CD4-positive, CD25-positive, alpha-beta regulatory T cell (primary cell): ENCODE measurements at places on chromosomes 5 and 9. TPM values are rescaled to one million over a fixed set of nuclear protein-coding genes. Genes with fewer than 3 reads are reported as not detected.

ZNF454 gene
- 0.17 TPM for total RNA-seq

GRCh38 chr5:42858031-42858643 lies 46.4 kb upstream of the SELENOP start:
- H3K27me3 ChIP-seq = no peaks in the 10 kb centered on the region
- no peak overlapping the region for H3K4me3 ChIP-seq
- no peaks in the 10 kb centered on the region for H3K4me1 ChIP-seq

SLC27A6 gene
- total RNA-seq = not detected

IL33 gene
- total RNA-seq = not detected

FAXDC2 gene
- total RNA-seq = 4.0 TPM

DNA sequence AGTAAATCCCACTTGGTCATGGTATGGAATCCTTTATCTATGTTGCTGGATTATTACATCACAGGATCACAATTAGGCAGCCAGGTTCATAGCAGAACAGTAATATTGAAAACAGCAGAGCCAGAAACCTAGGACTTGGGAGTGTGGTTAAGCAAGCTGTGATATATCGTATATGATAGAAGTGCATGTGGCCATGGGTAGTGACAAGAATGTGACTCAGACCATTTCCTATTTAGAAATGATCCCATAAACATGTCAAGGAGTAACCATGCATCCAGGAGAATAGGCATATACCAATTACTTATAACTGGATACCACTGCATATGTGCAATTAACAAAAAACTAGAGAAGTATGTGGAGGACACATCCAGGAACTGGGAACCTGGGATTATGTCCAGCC lies 31.2 kb downstream of the AMBP start:
- no peak overlapping the region for H3K4me3 ChIP-seq
- no peaks in the 10 kb centered on the region for H3K36me3 ChIP-seq
- no peaks in the 10 kb centered on the region for H3K4me1 ChIP-seq
- DNase-seq = no peak

DNA sequence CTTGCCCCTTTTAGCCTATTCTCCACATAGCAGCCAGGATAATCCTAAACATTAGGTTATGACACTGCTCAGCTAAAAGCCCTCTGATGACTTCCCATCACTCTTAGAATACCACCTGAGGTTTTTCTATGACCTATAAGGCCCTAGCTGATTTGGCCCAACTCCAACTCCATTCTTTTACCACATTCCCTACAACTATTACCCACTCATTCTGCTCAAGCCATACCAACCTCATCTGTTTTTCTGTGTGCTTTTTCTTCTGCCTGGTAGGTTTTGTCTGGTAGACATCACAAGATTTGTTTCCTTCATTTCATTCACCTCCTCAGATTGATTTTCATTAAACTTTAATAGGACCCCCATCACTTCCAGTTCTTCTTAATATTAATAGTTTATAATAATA lies 12.5 kb upstream of the FCHO2 start:
- no peaks in the 10 kb centered on the region for H3K36me3 ChIP-seq
- no peak overlapping the region for H3K27ac ChIP-seq
- no peak for DNase-seq
- no peaks in the 10 kb centered on the region for H3K27me3 ChIP-seq
- H3K4me3 ChIP-seq = no peak overlapping the region

DNA sequence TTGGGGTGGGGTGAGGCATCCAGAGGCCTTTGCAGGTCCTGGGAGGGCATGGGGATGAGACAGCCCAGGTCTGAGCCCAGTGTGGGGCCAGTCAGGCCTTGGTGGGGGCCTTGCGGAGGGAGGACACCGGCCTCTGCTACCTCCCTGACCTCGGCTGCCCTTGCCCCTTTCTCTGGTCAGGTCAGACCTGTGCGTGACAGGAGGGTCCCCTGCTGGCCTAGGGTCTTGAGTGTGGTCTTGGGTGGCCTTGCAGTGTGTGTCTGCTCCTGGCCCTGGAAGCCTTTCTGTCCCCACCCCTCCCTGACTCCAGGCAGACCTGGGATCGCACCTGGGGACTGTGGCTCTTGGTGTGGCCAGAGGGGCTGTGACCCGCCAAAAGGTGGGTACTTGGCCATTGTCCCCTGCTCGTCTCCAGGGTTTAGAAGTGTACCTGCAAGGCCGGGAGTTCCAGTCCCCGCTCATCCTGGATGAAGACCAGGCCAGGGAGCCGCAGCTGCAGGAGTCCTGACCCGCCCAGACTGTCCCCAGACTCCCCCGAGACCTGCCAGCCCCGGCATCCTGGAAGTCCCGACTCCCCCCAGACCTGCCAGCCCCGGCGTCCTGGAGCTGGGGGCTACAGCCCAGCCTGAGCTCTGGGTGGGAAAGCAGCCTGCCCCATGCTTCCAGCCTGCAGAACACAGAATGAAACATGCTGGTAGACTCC lies 4.4 kb upstream of the MAN1B1 start:
- peaks cover 11% of the 10 kb centered on the region for H3K36me3 ChIP-seq
- no peak overlapping the region for H3K27ac ChIP-seq
- no peaks in the 10 kb centered on the region for H3K27me3 ChIP-seq
- H3K4me3 ChIP-seq = no peak overlapping the region
- DNase-seq = no peak

DNA sequence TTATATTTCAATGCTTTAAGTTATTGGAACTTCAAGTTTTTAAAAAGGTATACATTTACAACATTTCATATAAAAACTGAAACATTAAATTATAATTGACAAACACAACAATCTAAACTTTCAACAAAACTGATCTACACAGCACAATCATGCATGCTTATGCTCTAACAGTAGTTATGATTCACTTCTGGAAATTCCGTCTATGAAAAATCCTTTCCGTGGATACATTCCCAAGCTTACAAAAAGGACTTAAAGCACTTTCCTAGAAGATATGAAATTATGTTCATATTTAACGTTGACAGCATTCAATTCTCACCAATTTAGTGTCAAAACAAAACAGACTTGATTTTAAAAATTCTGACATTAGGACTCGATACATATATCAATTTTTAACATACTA lies 3.7 kb downstream of the HNRNPH1 start:
- H3K4me1 ChIP-seq = peaks cover 68% of the 10 kb centered on the region
- peaks cover 74% of the 10 kb centered on the region for H3K36me3 ChIP-seq
- peak overlapping the region; percentile 94 for H3K4me3 ChIP-seq
- peak overlapping the region; percentile 98 for H3K27ac ChIP-seq
- H3K27me3 ChIP-seq = no peaks in the 10 kb centered on the region

ERMP1 gene
- total RNA-seq = 8.7 TPM

DNA sequence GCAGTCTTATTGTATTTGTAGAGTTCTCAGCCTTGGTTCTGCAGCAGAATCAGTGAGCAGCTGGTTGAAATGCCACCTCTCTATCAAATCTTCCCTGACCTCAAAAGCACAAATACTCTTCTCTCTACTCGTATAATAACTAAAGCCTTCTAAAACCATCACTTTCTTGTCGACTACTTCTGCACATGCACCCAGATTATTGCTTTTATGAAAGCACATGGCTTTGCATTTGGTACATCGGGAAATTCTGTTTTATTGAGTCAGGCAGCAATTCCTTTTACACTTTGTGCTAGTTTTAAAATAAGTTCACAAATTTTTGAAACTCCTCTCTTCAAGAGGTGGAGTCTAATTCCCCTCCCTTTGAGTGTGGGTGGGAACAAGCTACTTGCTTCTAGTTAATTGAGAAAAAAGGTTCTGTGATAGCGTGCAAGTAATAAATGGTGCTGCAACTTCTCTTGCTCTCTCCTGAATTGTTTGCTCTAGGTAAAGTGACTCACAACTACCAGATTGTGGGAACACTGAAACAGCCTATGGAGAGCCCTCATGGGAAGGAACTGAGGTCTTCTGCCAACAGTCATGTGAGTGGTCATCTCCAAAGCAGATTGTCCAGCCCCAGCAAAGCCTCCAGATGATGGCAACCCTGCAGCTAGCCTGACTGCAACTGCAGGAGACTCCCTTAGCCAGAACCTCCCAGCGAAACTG lies 66.0 kb upstream of the TAF1L start:
- no peaks in the 10 kb centered on the region for H3K27me3 ChIP-seq
- no peaks in the 10 kb centered on the region for H3K36me3 ChIP-seq
- H3K4me1 ChIP-seq = no peaks in the 10 kb centered on the region
- DNase-seq = no peak
- H3K27ac ChIP-seq = no peak overlapping the region

DNA sequence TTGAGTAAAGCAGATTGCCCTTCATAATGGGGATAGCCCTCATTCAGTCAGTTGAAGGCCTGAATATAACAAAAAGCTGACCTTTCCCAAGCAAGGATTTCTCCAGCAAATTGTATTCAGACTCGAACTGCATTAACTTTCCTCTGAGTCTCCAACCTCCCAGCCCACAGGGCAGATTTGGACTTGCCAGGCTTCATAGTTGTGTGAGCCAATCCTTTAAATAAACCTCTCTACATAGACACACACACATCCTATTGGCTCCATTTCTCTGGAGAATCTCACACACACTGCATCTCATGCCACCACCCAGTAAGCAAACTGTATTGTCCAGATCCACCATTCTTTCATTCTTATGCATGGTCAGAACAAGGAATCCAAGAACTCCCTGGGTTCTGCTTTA lies 225.1 kb downstream of the MPDZ start:
- no peak overlapping the region for H3K4me3 ChIP-seq
- no peak overlapping the region for H3K27ac ChIP-seq
- DNase-seq = no peak
- H3K4me1 ChIP-seq = no peaks in the 10 kb centered on the region
- H3K36me3 ChIP-seq = no peaks in the 10 kb centered on the region

GRCh38 chr5:37916525-37916924 lies 76.7 kb upstream of the GDNF start:
- no peak for DNase-seq
- no peaks in the 10 kb centered on the region for H3K4me1 ChIP-seq
- H3K36me3 ChIP-seq = no peaks in the 10 kb centered on the region
- H3K4me3 ChIP-seq = no peak overlapping the region
- H3K27me3 ChIP-seq = no peaks in the 10 kb centered on the region

SAXO1 gene
- 0.30 TPM for total RNA-seq

DNA sequence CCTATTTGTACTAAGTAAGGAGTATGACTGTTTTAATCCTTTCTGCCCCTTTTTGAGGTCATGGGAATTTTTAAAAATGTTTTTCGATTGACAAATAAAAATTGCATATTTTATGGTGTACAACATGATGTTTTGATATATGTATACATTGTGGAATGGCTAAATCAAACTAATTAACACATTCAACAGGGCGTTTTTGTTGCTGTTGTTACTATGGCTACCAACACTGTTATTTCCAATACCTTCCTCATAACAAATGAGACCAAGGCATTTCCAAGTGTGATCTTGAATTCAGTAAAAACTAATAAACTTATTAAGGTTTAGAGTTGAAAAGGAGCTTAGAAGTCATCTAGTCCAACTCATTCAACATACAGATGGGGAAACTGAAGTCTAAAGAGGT lies 30.2 kb upstream of the SPEF2 start:
- no peaks in the 10 kb centered on the region for H3K36me3 ChIP-seq
- H3K4me1 ChIP-seq = no peaks in the 10 kb centered on the region
- peaks cover 7% of the 10 kb centered on the region for H3K27me3 ChIP-seq
- no peak overlapping the region for H3K4me3 ChIP-seq

DNA sequence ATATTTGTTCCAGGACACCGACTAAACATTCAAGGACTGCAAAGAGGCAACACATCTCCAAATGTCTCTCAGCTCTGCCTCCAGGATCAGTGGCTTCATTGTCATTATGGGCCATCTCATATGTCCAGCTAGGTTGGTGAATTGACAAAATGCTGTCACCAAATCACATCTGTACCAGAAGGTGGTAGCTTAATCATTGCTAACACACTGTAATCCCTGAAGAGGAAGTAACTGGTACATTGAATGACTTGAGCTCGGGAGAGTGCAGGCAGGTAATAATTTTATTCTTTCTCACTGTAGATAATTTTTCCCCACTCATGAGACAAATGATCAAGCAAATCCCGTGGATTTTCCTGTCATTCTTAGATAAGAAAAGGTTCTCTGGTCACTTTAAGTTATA lies 169.8 kb downstream of the SEMA6A start:
- no peaks in the 10 kb centered on the region for H3K36me3 ChIP-seq
- no peak overlapping the region for H3K4me3 ChIP-seq
- H3K27ac ChIP-seq = no peak overlapping the region
- DNase-seq = no peak
- no peaks in the 10 kb centered on the region for H3K27me3 ChIP-seq

LAMC3 gene
- total RNA-seq = 0.99 TPM

DNA sequence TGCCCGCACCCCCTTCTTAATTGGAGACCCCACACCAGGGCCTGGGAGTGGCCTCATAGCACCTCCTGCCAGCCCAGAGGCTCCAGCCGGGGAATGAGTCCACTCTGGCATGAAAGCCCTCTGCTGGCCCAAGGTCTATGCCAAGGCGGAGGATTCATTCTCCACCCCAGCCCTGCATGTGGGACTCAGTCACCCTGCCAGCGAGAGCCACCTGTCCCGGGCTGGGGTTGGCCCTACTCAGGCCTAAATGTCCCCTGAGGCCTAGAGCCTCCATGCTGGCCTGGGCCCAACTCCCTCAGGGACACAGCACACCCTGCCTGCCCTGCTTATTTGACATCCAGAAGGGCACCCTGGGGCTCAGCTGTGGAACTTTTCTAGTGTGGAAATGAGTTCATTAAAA lies 1.0 kb upstream of the RAPGEF1 start:
- no peaks in the 10 kb centered on the region for H3K36me3 ChIP-seq
- peaks cover 52% of the 10 kb centered on the region for H3K4me1 ChIP-seq
- H3K4me3 ChIP-seq = no peak overlapping the region
- H3K27me3 ChIP-seq = no peaks in the 10 kb centered on the region
- H3K27ac ChIP-seq = no peak overlapping the region

PCDHB10 gene
- not detected for total RNA-seq

DNA sequence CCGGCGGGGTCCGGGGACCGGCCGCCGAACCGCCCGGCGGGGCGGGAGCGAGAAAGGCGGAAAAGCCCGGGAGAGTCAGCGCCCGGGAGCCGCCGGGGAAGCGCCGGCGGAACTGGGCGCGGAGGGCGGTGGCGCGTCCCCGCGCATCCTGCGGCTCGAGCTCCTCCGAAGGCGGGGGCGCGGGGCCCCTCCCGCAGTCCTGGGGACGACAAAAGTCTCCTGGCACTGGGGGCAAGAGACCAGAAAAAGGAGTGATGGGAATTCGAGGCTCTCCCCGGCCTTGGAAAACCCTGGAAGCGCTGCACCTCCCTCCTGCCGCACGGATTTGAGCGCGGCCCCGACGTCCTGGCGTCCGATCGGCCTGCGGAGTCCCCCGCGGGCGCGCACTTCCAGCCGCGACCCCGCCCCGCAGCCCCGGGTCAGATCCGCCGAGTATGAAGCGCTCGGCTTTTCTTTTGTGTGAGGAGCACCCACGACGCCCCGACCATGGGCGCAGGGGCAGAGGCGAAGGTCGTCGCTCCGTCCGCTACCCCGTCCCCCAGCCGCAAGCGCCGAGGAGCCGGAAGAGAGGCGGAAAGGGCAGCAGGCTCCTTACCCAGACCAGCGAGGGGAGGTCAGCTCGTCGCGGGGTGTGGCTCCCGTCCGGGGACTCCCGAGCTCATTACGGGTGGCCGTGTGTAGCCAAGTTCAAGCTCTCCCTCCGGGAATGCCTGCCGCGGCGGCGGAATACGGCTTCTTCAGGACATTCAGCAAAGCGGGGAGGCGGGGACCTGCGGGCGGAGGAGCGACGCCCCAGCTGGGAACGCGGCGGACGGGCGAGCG lies at the start of gene EPB41L4A:
EPB41L4A (minus strand) TSS at position 114 of the 822 bp plus-strand sequence. CDS start 238 bp downstream, outside the sequence.
- H3K27ac ChIP-seq = no peak within 1 kb of the TSS
- no peak for DNase-seq
- H3K4me1 ChIP-seq = peaks cover 23% of the 10 kb centered on the region
- H3K27me3 ChIP-seq = peaks cover 26% of the 10 kb centered on the region
- H3K36me3 ChIP-seq = no peaks in the 10 kb centered on the region

PCDHGA1 gene
- total RNA-seq = 0.10 TPM

OBP2B gene
- total RNA-seq = not detected

SHISAL2B gene
- total RNA-seq = not detected

SERF1A gene
- total RNA-seq = 7.5 TPM

MAT2B gene
- 88.9 TPM for total RNA-seq

ACER2 gene
- total RNA-seq = 2.9 TPM
